ENCODE measurements at places on chromosomes 2 and 18. TPM values are rescaled to one million over a fixed set of nuclear protein-coding genes. Genes with fewer than 3 reads are reported as not detected.

MYO7B gene
- polyA plus RNA-seq = 0.97 TPM

FTCDNL1 gene
- polyA plus RNA-seq = 1.7 TPM

ACMSD gene
- polyA plus RNA-seq = 1.5 TPM

WDR75 gene
- polyA plus RNA-seq = 55.0 TPM

LHCGR gene
- not detected for polyA plus RNA-seq

TMEM198 gene
- polyA plus RNA-seq = 1.9 TPM

ANKRD53 gene
- 1.3 TPM for polyA plus RNA-seq

MATN3 gene
- 1.5 TPM for polyA plus RNA-seq

CAVIN2 gene
- polyA plus RNA-seq = 39.4 TPM

FBXO41 gene
- 0.18 TPM for polyA plus RNA-seq

PSMA8 gene
- polyA plus RNA-seq = not detected

VSNL1 gene
- polyA plus RNA-seq = 6.9 TPM

KIF1A gene
- 5.1 TPM for polyA plus RNA-seq

IL36B gene
- polyA plus RNA-seq = not detected

MRPL53 gene
- polyA plus RNA-seq = not detected

CIB4 gene
- not detected for polyA plus RNA-seq

IL37 gene
- not detected for polyA plus RNA-seq

KIF3C gene
- 15.6 TPM for polyA plus RNA-seq

SLC35F5 gene
- 70.1 TPM for polyA plus RNA-seq

SNORC gene
- polyA plus RNA-seq = 2.1 TPM

HRH4 gene
- 0.11 TPM for polyA plus RNA-seq

CHRNG gene
- polyA plus RNA-seq = 54.4 TPM

XRCC5 gene
- polyA plus RNA-seq = 218 TPM

DOCK10 gene
- 19.8 TPM for polyA plus RNA-seq

GAL3ST2 gene
- not detected for polyA plus RNA-seq

ACTG2 gene
- polyA plus RNA-seq = 7.8 TPM

SLC23A3 gene
- 0.88 TPM for polyA plus RNA-seq

MOGAT1 gene
- not detected for polyA plus RNA-seq

SP9 gene
- polyA plus RNA-seq = 0.15 TPM

MAB21L4 gene
- polyA plus RNA-seq = 2.3 TPM

EFEMP1 gene
- 35.5 TPM for polyA plus RNA-seq

COL6A3 gene
- 182 TPM for polyA plus RNA-seq

GAREM2 gene
- polyA plus RNA-seq = 4.5 TPM

TRIM43 gene
- not detected for polyA plus RNA-seq

INO80B gene
- polyA plus RNA-seq = 12.8 TPM

OTOS gene
- not detected for polyA plus RNA-seq

EGR4 gene
- polyA plus RNA-seq = not detected

BMPR2 gene
- not detected for polyA plus RNA-seq

THOC1 gene
- polyA plus RNA-seq = 55.2 TPM

PSTPIP2 gene
- 3.0 TPM for polyA plus RNA-seq

HOXD8 gene
- polyA plus RNA-seq = not detected

NT5C1B gene
- 0.66 TPM for polyA plus RNA-seq

APOB gene
- 0.07 TPM for polyA plus RNA-seq

CTAGE1 gene
- not detected for polyA plus RNA-seq

ASXL3 gene
- polyA plus RNA-seq = 4.2 TPM

SLC30A3 gene
- not detected for polyA plus RNA-seq

ALK gene
- polyA plus RNA-seq = 0.15 TPM
